ENCODE measurements at places on chromosomes 7 and 10.

GRCh38 chr10:13808556-13809391, 222.0 kb downstream of the PRPF18 start:
- DNase-seq: no peak

GRCh38 chr10:48215486-48216203, 58.9 kb downstream of the FRMPD2 start:
- DNase-seq: peak; percentile 57

GRCh38 chr10:7027237-7027912, 383.5 kb downstream of the SFMBT2 start:
- no peak for DNase-seq

DNA sequence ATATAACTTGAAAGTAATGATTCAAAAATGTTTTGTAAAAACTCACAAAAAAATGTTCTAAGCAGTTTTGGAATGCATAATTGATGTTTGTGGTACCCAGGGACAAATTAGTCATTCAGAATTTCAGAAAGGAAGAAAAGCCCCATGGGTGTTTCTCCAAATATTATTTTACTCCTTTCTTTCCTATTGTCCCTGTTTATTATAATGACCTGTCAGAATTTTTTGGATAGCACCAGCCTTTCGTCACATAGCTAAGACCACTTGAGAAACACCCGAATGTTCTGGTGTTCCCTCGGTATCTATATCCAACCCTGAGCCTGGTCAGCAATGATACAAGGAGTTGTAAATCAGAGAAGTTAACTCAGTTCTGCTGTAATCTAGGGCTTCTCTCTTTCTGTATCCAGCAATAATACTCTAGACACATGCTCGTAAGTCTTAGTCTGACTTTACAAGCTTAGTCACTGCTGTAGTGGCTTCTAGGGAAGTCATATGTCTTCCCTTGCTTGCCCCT, 64.8 kb upstream of the MEOX2 start:
- DNase-seq: no peak

DNA sequence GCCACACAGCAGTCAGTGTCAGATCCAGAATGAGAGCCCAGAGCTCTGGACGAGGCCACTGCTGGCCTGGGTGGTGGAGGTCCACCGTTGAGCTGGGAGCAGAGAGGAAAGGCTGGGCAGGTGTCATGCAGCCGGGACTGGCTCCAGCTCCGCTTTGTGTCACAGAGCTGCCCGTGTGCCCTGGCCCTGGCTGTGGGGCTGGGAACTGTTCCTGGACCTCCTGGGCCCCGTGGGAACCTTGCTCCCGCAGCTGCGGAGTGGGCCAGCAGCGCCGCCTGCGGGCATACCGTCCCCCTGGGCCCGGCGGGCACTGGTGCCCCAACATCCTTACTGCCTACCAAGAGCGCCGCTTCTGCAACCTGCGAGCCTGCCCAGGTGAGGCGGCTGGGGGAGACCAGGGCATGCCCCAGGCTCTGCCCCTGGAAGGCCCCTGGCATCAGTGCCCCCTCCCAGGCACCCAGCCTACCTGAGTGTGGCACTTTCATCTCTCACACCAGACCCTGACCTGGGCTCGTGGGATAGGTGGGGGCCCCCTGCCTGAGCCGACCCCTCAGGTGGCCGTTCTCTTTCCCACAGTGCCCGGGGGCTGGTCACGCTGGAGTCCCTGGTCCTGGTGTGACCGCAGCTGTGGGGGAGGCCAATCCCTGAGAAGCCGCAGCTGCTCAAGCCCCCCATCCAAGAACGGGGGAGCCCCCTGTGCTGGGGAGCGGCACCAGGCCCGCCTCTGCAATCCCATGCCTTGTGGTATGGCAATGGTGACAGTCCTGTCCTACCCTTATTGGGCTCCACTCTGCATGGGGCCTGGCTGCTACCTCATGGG, 18.8 kb upstream of the ZNF862 start:
- DNase-seq: no peak

GRCh38 chr10:132133005-132133404, 53.7 kb upstream of the DPYSL4 start:
- peak; percentile 28 for DNase-seq

DNA sequence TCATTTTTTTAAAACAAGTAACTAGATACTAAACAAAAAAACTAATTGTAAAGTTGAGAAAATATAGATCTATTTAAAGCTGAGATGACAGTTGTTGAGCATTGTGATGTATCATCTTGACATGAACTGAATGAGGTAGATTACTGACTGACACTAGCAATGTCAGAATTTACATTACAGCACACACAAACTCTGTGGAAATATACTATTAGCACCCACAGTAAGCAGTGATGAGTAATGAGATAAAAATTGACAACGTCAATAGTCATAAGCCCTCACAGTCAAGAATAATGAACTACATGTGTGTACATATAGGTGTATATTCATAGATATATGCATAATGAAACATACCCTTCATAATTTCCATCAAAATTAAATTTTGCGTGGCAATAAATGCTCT, 368.4 kb downstream of the TFEC start:
- DNase-seq: no peak

DNA sequence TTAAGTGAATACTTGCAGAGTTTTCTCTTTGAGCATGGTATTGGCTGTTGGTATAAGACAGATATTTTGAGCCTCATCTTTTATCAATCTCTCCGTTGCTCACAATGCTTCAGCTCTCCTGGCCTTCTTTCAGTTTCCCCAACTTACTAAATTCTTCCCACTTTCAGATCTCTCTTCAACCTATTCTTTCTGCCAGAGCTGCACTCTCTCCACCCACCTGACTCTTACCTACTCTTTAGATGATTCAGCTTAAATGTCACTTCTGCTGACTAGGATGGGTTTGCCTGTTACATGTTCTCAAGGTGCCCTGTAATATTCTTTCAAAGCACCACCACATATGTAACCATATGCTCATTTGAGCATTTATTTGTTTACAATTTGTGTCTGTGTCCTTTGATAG, 1.6 kb downstream of the EXOSC1 start:
- no peak for DNase-seq

DNA sequence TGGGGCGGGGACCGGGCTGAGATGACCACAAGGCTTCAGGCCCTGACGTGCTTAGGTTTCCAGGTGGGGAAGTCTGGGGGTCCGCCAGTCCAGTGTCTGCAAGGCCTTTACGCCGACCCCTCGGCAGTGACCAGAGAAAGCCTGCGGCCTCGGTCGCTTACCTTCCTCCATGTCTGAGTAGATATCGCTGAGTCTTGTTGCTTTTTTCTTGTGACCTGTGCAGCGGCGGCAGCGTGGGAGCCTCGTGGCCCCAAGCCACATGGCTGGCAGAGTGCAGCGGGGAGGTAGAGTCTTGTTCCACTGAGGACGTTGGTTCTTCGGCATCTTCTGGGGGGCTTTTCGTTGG, 329 bp downstream of the NOLC1 start:
- DNase-seq: no peak

- no peak for DNase-seq
Observed at GRCh38 chr10:69562731-69563254, 10.4 kb downstream of the NEUROG3 start.

DNA sequence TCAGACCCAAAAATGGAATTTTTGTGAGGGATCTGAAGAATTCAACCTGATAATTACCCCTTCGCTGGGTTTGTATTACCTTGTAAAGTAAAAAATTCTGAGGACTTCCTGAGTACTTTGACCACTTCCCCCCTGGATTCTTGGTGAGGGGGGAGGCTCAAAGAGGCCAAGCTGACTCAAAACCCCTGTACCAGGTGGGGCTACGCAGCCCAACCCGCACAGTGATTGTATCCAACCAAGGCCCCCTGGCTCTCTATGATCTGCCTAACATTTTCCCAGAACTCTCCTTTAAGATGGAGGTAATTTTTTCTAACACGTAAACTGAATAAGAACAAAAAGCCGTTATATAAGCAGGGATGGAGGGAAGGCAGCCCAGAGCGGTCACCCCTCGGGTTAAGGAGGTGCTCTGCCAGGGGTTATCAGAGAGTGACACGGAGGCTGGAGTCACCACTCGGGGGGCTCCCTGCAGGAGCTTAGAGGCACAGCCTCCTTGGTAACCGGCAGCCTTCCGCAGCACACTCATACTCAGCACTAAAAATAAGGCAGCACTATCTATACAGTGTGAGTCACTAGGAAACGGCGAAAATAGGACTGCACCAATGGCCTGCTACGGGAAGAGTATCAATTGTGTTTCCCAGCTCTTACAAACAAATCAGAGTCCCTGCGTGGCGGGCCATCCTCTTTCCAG, 255.4 kb downstream of the ELMO1 start:
- DNase-seq: no peak

GRCh38 chr10:68109331-68109730, at the start of gene MYPN:
Gene MYPN (plus strand): TSS chr10:68109488. CDS start chr10:68121439, 11,951 bp downstream.
- DNase-seq: no peak

- no peak for DNase-seq
Observed at GRCh38 chr10:19449860-19450259, 366.4 kb upstream of the PLXDC2 start.

DNA sequence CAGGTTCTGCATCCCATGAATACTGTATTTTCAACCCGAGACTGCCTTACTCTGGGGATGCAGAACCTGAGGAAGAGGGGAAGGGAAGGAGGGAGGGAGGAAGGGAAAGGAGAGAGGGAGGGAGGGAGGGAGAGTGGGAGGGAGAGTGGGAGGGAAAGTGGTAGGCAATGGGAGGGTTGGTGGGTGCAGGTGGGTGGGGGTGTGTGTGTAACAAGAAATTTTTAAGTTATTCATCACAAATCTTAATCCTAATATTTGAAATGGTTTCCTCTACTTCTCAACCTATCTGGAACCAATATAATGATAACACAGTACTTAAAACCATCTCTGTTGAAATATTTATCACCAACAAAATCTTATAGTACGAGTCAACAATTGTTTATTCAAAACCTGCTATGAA, 68.0 kb downstream of the PDSS1 start:
- DNase-seq: no peak

DNA sequence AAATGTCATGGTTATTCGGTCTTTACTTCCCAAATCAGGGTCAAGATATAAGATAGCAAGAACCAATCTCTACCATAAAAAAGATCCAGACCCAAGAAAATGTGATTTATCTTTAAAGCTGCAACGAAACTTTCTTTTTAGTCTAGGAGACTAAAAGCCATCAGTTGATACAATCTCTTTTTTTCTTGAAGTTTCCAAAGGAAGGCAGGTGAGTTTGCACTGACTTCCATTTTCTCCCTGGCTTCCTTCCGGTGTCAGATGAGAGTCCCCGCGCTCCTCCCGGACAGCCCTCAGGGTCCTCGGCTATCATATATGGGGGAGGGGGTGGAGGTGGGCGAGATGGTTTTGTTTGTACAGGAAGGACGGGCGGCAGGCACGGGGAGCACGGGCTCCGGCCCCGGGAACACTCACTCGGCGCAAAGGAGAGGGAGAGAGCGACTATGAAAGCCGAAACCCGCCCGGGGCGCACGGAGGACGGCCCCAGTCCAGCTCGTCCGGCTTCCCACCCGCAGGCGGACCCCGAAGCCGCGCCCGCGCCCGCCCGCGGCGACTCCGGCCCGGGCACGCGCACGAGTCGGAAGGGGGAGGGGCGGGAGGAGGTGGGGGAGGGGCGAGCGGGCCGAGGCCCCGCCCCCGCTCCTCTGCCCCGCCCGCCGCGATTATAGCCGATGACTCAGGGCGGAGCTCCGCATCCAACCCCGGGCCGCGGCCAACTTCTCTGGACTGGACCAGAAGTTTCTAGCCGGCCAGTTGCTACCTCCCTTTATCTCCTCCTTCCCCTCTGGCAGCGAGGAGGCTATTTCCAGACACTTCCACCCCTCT, at the start of gene BAG3:
BAG3 (plus strand) TSS at position 689 of the 822 bp plus-strand sequence. CDS start 296 bp downstream, outside the sequence.
- peak; percentile 79 for DNase-seq

DNA sequence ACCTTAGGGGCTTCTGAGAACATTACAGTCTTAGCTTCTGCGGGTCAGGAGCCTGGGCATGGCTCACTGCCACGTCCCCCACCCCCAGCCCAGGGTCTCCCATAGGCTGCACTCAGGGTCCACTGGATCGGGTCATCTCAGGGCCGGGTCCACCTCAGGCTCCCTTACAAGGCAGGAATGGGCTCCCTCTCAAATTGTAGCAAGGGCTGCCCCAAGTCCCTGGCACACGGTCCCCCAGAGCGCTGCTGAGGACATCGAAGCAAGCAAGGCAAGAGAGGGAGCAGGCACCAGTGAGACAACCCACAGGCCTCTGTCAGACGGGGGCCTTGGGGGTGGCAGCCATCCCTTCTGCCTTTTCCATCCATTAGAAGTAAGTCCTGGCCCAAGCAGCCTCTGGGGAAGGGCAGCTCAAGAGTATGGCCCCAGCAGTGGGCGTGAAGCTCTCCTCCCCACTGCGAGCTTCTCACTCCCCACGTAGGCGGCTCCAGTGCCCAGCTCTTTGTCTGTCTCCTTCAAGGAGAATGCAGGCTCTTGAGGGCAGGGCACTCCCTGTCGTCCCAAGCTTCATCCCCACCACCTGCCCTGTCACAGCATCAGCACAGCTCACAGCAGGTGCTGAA, 18.0 kb upstream of the RET start:
- DNase-seq: no peak

- DNase-seq: no peak
Observed at GRCh38 chr7:142112086-142112485, 568 bp downstream of the MGAM2 start.

DNA sequence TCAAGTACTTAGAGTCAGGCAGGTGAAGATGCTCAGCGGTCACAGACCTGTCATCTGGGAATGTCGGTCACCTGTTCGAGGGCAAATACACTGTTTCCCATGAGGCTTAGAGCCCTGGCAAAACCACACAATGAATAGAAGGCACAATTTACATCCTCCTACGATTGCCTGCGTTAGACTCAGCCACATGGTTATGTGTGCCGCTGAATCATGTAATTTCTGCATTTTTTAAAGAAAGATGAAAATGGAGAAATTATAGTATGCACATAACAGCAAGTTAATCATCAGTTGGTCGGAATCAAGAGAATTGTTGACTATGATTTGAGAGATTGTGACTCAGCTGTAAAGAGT, 158.2 kb downstream of the ADARB2 start:
- no peak for DNase-seq

DNA sequence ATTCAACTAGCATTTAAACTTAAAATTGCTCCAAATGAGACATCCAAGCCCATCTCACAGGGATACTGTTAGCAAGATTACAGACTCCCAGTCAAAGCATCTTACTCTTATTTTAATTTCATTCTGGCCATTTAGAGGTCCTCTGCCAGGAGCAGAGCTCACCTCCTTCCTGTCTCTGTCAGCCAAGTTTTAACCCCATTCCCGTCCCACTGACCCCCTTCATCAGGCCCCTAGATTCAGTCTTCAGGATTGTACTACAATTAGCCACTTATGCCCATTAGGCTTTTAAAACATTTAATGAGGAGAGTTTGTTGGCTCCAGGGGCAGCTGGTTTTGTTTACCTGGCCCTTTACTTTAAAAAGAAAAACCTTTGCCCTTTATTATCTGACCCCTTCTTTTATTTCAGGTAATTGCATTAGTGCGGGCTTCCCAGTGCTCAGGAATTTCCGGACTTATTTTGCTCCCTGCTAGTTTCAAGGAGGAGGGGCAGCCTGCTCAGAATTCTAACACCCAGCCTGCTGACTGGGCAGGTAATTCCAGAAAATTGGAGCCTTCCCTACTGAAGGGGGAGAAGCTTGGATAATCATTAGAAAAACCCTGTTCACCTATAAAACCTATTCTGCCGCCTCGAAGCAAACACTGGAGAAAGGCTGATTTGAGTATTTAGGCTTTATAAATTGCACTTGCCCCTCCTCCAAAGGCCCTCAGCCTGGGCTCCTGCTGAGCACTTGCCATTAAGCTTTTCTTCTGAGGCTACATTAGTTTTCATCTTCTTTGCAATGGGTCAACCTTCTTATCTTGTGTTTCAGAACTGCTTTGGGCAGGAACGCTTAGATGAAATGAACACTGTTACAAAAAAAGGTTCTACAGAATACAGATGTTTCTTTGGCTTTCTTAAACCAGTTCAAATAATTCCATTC, 200.5 kb upstream of the HPS1 start:
- no peak for DNase-seq

GRCh38 chr10:45612741-45613140, 59.8 kb downstream of the ZFAND4 start:
- DNase-seq: no peak

Measured in neural crest cell (in vitro differentiated cells).